ENCODE measurements at places on chromosomes 6 and 20.
A peak's percentile ranks its signal among the peaks of the same experiment; 100 is the strongest.

DNA sequence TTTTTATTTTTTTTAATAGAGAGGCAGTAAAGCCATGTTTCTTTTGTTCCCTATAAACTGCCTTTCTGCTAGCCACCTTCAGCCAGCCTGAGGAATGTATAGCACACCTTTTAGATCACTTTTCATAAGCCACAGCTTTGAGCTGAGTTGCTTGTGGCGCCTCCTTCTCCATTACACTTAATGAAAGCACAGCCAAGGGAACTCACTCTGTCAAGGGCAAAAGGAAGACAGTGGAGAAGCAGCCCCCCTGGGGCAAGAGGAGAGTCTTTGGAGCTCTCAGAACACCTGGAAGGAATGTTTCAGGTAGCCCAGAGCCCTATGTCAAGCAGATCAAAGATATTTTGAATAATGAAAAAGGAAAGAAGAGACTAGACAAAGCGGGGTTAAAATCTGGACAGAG is 235.1 kb downstream of the CLIC5 start:
- no peak for DNase-seq

- no peak for DNase-seq
These were observed 4.3 kb downstream of the RPS12 start for GRCh38 chr6:132818404-132819359.

GRCh38 chr6:147618927-147619326 is 110.4 kb downstream of the SAMD5 start:
- DNase-seq: peak; percentile 69

GRCh38 chr6:35071347-35071994 is 69.7 kb downstream of the TCP11 start:
- DNase-seq: no peak

- no peak for DNase-seq
These were observed 2.7 kb downstream of the PHF1 start for GRCh38 chr6:33413241-33414120.

GRCh38 chr20:46607849-46608497 is 43.3 kb downstream of the SLC13A3 start:
- DNase-seq: no peak

GRCh38 chr6:103273048-103273447 is 1586.7 kb downstream of the HACE1 start:
- DNase-seq: peak; percentile 54

- peak; percentile 68 for DNase-seq
These were observed 33.2 kb downstream of the ANKS1A start for GRCh38 chr6:34922177-34922663.

DNA sequence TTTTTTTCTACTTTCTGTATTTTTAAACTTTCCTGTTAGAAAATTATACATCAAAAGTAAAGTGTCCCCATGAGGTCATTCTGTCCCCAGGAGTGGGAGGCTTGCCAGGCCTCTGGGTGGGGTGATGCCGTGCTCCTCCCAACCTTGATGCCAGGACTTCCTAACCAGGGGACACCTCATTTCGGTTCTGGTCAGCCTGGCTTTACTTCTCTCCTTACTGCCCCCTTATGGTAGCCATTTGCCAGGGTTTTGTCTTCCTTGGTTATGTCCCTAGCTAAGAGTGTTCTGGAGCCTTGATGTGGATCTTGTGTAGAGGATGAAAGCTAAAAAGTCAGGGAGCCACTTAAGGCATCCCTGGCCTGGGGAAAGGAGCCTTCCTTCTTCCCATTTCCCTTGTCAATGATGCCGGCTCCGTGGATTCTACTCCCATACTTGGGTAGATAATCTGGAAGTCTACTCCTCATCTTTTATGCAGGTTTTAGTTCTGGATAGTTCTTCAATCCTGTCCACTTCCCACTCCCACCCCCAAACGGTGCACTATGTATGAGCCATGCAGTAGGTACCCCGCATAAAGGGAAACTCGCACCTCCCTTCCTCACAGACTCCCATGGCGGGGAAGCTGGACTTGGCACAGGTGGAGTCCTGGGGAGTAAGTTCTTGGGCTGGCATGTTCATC is 164.1 kb upstream of the SALL4 start:
- peak; percentile 79 for DNase-seq

GRCh38 chr6:44681761-44682160 is 294.3 kb downstream of the CDC5L start:
- no peak for DNase-seq

GRCh38 chr20:2652724-2653555 is 508 bp downstream of the NOP56 start:
- no peak for DNase-seq

DNA sequence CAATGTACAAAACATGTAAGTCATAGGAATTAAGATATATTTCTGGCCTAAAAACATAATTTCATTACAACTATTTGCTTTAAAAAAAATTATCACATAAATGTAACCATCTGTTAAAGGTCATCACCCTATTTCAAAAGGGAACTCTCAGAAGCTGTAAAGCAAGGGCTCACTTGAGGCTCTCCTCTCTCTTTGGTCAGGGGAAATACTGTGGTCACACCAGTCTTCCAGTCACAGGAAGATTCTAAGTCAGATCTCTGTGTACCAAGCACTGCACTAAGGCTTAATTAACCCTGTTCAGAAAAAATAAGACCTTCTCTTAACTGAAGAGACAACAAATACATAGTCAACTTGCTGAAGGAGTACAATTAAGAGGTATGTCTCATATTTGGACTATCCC is 75.6 kb downstream of the MMS22L start:
- DNase-seq: no peak

DNA sequence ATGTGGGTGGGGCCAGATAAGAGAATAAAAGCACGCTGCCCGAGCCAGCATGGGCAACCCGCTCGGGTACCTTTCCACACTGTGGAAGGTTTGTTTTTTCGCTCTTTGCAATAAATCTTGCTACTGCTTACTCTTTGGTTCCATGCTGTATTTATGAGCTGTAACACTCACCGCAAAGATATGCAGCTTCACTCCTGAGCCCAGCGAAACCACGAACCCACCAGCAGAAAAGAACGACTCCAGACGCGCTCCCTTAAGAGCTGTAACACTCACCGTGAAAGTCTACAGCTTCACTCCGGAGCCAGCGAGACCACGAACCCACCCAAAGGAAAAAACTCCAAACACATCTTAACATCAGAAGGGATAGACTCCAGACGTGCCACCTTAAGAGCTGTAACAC is 76.7 kb downstream of the TFAP2A start:
- DNase-seq: no peak

GRCh38 chr20:36988494-36988966 is 37.0 kb upstream of the SAMHD1 start:
- peak; percentile 38 for DNase-seq

- no peak for DNase-seq
These were observed 143.9 kb upstream of the ZNF217 start for GRCh38 chr20:53737396-53738038.

GRCh38 chr6:53758496-53758895 is 36.3 kb upstream of the LRRC1 start:
- no peak for DNase-seq

DNA sequence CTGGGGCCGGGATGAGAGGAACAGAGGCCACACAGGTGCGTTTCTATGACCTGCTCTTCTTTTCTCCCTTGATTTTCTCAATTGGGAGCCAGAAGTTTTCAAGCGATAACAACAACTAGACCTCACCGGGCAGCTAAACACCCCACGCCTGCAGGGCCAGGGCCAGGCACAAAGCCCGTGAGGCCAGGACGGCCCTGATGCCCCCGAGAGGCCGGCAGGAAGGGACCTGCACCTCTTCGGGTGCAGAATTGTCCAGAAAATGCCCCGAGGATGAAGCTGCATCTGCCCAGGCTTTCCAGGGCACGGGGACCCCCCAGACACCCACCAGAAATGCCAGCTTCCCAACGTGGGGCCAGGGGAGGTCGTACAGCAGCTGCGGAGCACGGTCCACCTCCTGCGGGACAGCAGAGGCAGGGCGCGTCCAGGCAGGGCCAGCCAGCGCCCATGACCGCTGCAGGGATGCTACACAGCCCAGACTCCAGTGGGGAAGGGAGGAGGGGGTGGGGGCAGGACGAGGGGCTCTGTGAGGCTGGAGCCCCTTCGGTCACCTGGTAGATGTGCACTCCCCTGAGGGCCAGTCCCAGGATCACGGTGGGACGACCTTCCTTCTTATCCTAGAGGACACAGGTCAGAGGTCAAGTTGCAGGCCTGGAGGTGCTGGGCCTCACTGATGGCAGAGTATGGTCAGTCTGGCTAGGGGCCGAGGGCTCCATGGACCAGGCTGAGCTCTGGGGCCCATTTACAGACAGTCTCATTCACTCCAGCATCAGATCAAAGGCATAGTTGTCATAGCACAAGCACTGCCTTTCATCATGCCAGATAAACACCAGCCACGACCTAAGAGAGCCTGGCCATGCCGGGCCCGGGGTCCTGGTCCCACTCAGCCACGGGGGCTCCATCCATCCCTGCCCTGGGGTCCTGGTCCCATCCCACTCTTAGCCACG is 16.4 kb downstream of the FRMD1 start:
- DNase-seq: no peak

DNA sequence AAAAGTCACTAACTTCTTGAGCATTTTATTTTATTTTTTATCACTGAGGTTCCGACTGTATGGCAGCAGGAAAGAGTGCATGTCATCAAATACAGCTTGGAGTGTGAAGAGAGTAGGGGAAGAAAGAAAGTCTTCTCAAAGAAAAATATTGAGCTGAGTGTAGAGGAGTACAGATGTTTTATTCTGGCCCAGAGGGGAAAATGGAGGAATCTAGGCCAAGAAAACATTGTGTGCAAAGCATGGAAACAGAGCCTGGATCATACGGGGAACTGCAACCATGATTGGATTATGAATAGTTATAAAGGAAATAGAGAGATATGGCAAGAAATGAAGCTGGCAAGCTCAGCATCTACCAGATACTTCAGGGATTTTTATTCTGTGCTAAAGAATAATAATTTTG is 104.2 kb upstream of the SCGN start:
- no peak for DNase-seq

DNA sequence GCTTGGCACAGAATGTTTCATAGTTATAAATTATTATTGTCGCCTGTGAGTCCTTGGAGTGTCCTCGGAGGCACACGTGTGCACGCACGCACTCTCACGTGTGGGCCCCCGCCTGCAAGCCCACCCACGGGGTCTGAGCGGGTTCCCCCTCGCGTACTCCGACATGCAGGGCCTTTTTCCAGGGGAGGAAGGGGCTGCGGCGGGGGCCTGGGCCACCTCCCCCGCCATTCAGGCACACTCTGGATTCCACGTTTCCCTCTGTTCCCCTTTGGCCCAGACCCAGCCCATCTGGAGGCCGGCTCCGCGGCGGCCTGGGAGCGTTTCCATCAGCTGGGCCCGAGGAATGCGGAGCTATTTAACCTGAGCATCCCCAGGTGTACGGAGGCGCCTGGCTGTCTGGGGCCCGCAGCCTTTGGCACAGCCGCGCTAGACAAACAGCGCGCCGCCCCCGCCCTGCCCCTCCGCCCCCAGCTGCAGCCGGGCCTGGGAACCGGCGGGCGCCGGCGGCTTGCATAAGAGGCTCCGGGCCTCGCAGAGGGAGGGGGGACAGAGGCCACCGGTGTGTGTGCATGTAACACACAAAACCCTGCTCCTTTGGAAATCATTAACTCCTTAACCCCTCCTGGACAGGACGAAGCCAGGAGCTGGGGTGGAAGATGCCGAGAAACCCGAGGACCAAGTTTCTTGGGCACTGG is 3.3 kb downstream of the ID1 start:
- DNase-seq: peak; percentile 96

DNA sequence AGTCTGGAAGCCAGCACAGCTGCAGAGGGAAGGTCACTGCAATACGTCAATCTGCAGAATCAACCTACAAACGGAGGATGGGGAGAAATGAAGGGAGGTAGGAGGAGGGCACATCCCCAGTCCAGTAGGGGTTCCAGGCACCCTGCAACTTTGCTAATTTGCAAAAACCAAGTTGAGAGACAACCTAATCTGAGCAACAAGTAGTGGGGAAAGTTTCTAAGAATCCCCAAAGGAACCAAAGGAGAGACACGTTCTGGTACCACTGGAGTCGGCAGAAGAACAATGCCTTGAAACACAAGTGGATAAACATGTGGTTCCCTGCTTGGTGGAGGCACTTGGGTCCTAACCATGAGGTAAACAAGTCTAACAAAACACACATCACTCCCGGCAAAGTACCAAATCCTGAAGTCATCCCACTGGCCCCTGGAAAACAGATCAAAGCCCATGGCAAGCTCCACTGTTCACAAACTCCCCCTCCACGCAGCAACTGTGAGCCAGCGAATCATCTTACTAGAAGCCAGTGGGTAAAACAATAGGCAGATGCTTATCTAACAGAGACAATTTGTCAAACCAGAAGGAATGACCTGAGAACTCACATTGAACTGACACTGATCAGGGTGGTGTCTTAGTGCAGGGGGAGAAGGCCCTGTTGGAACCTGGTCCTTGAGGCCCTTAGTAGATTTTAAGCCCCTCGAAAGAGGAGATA is 4.7 kb downstream of the MRPS18A start:
- DNase-seq: no peak

- peak; percentile 48 for DNase-seq
These were observed 4.9 kb downstream of the NKAIN2 start for GRCh38 chr6:123808556-123808955.

DNA sequence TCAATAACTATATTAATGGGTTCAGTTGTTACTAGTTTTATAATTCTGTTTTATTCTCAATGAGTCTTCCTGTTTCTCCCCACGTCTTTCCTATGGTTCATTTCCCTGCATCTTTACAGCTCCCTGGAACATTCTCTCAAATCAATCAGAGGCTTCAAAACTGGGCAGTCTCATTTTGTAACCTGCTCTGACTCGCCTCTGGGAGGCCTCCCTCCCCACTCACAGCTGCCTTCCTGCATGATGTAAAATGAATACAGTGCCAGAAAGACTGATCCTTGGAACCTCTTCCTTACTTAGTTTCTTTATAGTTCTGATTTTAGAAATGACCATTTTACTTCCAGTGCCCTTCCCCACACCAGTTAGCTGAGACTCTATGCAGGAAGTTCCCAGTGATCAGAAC is 103.9 kb downstream of the ESR1 start:
- DNase-seq: peak; percentile 36

- DNase-seq: no peak
These were observed 18.5 kb upstream of the SLC16A10 start for GRCh38 chr6:111068866-111069234.

GRCh38 chr6:104625536-104625935 is 234.2 kb downstream of the HACE1 start:
- peak; percentile 96 for DNase-seq

GRCh38 chr6:32371229-32371628 is 474 bp downstream of the TSBP1 start:
- DNase-seq: no peak

GRCh38 chr6:31037169-31037568 is 26.9 kb downstream of the MUC22 start:
- DNase-seq: no peak

- no peak for DNase-seq
These were observed 51.5 kb downstream of the RPRD1B start for GRCh38 chr20:38085026-38085425.

DNA sequence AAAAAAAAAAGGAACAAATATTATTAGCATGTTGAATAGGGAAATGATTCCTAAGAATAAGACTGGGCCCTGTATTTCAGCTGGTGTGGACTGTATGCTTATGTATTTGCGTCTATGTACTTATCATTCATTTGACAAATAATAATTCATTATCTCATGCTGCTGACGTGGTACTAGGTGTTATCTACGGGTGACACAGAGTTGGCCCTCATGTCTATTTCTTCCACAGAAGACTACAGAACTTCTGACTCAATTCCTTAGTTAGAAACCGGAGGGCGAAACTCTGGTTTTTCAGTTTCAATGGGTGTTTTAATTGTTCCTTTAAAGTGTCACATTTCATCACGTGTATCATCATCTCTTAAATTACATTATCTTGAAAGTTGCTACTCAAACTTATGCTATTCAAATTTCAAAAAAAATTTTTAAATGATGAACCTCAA is 305.9 kb downstream of the CLIC5 start:
- DNase-seq: no peak

GRCh38 chr20:63856098-63856511 is 5.2 kb upstream of the ABHD16B start:
- no peak for DNase-seq
